NCI-H1048 (cell line): ENCODE measurements at places on chromosomes 2 and 18.

DNA sequence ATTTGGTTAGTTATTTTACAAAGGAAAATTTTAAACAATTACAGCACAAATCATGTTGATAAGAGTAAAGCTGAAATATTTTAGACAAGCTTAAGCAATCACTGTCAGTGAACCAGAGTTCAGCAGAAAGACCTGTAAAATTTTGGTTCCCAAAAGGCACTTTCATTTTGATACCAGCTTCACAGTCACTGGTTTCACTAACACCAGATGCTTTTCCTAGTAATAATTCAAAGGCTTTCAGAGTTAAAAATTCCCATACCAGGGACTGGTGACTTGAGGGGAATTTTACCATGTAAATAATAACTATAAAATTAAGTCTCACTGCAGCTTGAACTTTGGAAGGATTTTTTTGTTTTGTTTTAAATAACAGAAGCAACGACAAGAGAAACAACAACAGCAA lies 102.3 kb upstream of the CD302 start:
- DNase-seq: no peak

GRCh38 chr2:48474574-48475298 lies 55.2 kb upstream of the STON1 start:
- DNase-seq: no peak

- no peak for DNase-seq
Measured at GRCh38 chr2:181697571-181697970, 17.3 kb upstream of the NEUROD1 start.

GRCh38 chr2:123073371-123073770 lies 951.7 kb upstream of the CNTNAP5 start:
- no peak for DNase-seq

- DNase-seq: no peak
Measured at GRCh38 chr2:71595569-71595968, 142.2 kb downstream of the DYSF start.

DNA sequence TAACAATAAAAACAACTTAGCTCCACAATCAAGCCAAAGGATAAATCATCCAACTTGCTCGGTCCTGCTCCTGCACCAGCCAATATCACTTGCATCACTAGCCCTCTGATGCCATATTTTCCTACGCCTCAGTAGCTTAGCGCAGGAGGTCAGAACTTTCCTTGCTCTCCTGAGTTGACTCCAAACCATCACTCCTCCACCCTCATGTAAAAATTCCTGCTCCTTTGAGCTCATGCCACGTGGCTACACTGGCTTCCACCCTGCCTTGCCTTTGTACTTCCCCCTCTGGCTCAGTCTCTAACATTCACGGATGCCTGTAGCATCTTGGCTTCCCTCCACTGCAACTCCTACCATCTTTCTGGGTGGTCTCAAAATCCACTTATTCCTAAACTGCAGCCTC lies 25.2 kb downstream of the AAK1 start:
- no peak for DNase-seq

GRCh38 chr2:103898561-103898960 lies 955.4 kb upstream of the POU3F3 start:
- DNase-seq: no peak

DNA sequence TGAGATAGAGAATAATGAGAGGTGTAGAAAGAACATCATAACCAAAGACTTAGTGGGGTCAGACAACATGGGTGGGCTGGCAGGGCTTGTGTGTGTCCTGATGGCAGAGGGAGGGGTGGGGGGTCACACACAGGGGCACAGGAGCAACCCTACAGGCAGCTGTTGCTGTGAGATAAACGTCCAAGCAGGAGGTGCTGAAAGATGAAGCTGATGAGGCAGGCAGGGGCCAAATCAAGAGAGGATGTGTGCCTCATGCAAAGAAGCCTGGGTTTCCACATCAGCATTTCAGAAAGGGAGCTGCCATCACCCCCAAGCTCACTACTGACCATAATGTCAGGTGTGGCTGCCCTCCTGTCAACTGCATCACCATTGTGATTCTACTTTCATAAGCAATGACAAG lies 16.0 kb upstream of the SKA1 start:
- DNase-seq: no peak

- DNase-seq: no peak
Measured at GRCh38 chr2:16726147-16726546, 60.5 kb upstream of the CYRIA start.

DNA sequence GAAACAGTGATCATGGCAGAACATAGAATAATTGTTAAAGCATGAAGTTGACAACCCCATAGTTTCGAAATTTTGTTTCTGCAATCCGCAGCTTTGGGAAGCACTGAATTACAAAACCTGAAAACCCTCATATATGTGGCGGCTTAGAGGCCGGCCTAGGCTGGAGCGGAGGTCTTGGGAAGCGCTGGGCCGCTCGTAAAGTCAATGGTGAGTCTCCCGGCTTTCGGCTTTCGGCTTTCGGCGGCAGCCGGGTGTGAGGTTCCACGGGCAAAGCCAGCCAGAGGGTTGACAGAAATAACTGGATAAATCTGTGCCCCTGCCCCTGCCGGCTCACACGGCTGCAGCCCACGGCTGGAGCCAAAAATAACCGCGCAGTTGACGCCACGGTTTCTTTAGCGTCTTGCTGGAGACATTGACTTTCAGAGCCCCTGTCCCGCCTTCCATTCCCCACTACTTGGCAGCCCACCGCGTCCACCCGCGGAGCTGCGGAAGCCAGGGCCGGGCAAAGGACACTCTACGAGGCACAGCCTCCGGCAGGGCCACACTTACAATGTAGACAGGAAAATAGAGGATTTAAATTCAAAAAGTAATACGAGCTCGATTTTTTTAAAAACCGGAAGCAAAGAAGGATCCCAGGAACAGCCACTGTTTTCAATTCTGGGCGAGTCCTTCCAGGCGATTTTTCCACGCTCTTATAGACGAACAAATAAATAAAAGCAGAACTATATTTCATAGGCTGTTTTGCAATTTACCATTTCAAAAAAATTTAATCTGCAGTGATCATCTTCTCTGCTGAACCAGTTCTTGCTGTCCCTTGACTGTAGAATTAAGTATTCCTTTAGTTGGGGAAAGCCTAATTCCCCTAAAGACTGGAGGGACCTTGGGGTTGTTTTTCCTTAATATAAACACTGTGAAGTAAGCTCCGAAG lies 28.3 kb upstream of the ATP6V1B1 start:
- DNase-seq: no peak

DNA sequence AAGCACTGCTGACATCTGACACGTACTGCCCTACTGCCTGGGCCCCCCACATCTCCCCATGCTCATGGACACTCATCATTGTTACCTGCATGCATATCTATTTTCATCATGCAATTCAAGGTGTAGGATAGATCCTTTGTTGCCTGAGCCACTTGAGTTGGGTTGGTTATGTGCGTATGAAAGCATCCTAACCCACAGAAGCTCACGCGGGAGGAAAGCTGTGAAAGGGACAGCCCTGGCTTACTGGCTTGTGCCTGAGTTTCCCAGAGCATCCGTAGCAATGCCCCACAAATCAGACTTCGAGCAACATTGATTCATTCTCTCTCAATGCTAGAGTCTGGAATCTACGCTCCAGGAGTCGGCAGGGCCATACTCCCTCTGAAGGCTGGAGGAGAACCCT lies 285.5 kb downstream of the PHLPP1 start:
- DNase-seq: no peak

DNA sequence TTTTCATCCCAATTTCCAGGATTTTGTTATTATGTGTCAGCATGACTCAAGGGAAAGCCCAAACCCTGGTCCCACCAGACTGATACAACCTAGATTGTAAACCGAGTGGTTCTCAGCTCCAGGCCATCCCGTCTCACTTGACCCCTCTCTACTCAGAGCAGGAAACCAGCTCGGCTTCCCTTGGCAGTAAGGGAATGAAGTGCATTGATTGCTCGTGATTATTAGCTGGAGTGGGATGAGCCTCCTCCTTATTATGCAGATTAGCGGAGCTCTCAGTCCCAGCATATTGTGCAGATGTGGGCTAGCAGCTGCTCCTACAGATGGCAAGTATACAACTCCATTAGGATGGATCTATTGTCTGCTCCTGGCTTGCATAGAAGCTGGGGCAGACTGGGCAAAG lies 167.6 kb downstream of the LNPK start:
- DNase-seq: no peak
